IMR-90 (cell line): ENCODE measurements at places on chromosomes 16 and 17. TPM values are rescaled to one million over a fixed set of nuclear protein-coding genes. Genes with fewer than 3 reads are reported as not detected.

VKORC1 gene
- total RNA-seq = 61.9 and 65.2 TPM in 2 replicates

DNA sequence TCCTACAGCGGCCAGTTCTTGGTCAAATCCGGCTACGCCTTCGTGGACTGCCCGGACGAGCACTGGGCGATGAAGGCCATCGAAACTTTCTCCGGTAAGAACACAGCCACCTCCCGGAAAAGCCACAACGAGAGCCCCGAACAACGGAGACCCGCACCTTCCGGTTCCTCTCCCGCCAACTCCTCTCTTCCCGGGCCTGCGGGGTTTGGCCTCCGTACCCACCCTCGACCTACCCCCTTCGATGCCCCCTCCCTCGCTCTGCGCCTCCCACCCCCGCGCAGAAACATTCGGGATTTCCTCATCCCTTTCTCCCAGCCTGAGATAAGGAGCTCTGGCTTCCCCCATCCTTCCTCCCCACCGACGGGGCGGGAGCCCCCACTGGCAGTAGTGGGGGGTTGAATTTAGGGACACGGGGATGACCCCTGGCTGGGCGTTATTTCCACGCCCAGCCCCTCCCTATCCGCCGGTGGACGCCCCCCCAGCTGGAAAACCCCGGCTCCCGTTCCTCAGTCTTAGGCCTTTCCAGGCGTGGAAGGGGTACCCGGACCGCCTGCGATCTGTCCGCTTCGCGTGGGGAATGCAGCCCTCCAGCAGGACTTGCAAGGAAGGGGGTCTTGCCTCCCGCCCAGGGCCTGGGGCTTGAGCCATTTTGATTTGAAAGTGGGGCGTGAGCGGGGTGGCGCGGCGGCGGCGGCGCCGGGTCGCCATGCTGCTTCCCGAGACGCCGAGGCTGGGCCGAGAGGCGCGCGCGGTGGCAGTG lies 822 bp downstream of the IGF2BP1 start:
- no peak for DNase-seq

GRCh38 chr16:55567382-55567781 lies 898 bp downstream of the CAPNS2 start:
- DNase-seq = peak; percentile 50

DNA sequence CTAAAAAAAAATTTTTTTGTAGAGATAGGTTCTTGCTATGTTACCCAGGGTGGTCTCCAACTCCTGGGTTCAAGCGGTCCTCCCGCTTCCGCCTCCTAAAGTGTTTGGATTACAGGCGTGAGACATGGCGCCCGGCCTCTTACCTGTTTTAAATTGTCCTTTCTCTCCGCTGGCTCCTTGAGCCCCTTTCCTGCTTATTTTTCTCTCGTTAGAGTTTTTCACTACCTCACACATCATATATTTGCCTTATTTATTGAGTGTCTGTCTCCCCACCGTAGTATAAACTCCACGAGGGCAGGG lies 760 bp upstream of the SEC14L5 start:
- no peak for DNase-seq

KRTAP2-1 gene
- not detected in 2 replicates for total RNA-seq

TNFRSF17 gene
- total RNA-seq = not detected in 2 replicates
